ENCODE measurements at places on chromosomes 11 and 22. TPM values are rescaled to one million over a fixed set of nuclear protein-coding genes. Genes with fewer than 3 reads are reported as not detected.
A peak's percentile ranks its signal among the peaks of the same experiment; 100 is the strongest.

GRCh38 chr22:22099833-22100812, 117.5 kb upstream of the TOP3B start:
- peak; percentile 50 for DNase-seq

GRCh38 chr11:910044-910588, 494 bp downstream of the CHID1 start:
- DNase-seq: no peak

GRCh38 chr11:124884340-124884739, 13.3 kb downstream of the ROBO4 start:
- no peak for DNase-seq

DNA sequence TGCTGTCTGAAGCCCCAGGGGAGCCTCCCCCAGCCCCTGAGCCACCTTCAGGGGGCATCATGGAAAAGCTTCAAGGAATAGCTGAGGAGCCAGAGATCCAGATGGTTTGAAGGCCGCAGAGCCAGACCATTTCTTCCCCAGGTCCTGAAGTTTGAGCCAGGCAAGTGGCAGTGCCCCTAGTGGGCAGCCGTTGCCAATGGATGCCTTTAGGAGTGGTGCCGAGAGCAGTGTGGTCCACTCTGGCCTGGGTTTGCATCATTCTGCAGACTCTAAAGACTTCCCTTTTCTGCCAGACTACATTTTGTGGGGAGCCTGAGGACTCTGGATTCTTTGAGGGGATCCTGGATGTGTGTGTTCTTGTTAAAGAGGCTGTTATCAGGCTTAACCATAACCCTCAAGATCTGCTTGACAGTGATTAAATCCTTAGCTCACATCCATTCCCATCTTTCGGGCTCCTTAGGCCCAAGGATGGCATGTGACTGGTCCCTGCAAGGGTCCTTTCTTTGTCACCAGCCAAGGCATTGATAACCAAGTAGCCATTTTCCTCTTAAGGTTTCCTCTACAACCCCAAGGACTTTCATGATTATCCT, 13.1 kb downstream of the HINFP start:
- DNase-seq: peak; percentile 24

- DNase-seq: no peak
Observed at GRCh38 chr11:94650756-94651155, 83.6 kb downstream of the PIWIL4 start.

- no peak for DNase-seq
Observed at GRCh38 chr11:56396047-56396446, 16.4 kb upstream of the OR5AL1 start.

- peak; percentile 11 for DNase-seq
Observed at GRCh38 chr11:11813288-11813962, 28.3 kb upstream of the USP47 start.

- DNase-seq: peak; percentile 60
Observed at GRCh38 chr11:69915501-69916250, 96.5 kb upstream of the FGF3 start.

The INS gene
- not detected for total RNA-seq

GRCh38 chr11:79762279-79762921, 321.6 kb upstream of the TENM4 start:
- DNase-seq: no peak

DNA sequence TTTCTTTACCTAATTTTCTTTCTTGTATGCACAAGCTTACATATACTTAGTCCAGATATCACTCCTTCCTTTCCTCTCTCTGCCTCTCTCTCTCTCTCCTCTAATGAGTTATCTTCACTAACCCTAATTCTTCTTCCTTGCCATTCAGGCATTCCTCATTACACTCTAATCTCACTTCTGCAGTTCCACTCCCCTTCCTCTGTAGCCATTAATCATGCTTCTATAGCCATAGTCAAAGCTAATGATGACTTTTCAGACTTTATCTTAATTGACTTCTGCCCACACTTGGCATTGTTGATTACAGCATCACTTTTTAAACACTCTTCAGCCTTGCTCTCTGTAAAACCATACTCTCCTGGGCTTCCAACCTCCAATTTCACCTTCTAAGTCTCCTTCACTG, 35.3 kb upstream of the SC5D start:
- no peak for DNase-seq

The NLRP6 gene
- not detected for total RNA-seq

DNA sequence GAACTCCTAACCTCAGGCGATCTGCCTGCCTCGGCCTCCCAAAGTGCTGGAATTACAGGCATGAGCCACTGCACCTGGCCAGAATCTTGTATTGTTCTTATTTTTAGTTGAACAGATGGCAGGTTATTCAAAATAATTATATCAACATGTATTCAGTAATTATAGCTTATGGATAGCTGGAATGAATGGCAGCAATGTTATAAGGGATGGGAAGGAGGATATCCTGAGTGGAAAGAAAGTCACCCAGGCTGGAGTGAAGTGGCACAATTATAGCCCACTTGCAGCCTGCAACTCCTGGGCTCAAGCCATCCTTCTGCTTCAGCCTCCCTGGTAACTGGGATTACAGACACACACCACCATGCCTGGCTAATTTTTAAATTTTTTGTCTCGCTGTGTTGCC, 88.1 kb downstream of the MED15 start:
- no peak for DNase-seq

The TRIM48 gene
- total RNA-seq: not detected

The TMA7B gene
- not detected for total RNA-seq

DNA sequence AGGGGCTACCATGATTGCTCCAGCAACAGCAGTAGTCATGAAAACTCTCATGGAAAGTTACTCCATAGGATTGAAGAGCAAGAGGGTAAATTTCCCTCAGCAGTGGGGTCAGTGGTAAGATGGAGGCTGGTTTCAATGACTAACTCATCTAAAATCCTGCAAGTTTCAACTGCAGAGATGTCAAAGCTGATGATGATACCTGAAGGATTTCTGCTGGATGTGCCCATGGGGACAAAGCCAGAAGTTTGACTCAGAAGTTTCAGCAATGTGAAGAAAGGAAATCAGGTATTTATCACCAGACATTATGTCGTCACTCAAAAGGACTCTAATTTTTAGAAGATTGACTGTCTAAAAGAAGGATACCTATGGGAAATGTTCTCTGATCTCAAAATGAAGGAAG, 29.1 kb downstream of the RAB38 start:
- no peak for DNase-seq

DNA sequence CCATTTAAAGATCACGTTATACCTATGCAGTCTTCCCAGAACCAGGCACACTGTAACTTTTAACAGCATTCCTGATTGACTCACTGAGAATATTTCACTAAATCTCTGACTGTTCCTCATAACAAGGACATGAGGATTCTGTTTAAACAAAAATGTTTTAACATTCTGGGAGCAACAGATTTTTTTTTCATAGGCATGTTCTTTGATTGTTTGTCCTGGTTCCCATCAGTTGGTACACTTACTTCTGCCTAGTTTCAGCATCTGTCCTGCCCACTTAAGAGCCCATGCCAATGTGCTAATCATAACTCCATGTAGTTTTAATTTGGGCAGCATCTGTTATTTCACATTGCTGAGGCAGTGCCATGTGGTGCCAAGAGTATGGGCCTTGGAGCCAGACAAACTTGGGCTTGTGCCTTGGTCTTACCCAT, 138.5 kb upstream of the CTSC start:
- DNase-seq: no peak

DNA sequence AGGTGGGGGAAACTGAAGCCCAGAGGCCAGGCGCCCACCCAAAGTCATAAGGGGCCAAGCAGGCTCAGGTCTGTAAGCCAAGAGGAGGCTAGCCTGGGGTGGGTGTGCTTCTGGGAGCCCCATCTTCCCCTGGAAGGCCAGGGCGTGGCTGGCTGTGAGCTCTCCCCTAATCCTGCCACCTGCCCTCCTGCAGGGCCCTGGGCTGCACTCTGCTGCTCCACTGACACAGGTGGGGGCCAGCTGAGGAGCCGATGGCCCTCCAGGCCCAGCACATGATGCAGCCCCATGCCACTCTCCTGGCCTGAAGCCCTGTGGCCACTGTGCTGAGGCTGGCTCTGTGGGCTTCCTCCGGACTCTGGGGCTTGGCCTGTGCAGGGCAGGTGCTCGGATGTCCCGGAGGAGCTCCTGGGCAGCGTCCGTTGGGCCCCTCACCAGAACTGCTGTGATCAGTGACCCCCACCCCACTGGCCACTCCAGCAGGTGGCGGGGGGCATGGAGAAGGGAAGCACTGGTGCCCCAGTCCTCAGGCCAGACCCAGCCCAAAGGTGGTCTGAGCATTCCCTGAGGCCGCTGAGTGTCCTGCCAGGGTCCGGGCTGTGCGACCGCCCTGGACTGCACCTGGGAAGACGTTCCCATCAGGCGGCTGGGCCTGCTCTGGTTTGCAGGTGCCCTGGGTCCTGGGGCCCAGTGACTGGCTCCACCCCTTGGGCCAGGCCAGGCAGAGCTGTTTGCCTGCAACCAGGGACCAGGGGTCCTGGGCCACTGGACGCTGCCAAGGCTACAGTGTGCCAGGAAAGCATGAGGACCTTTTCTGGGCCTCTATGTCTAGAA, 8.5 kb downstream of the PIM3 start:
- no peak for DNase-seq

GRCh38 chr11:32109592-32109991, 18.7 kb downstream of the RCN1 start:
- no peak for DNase-seq

GRCh38 chr11:66883016-66883965, 26.4 kb downstream of the LRFN4 start:
- DNase-seq: peak; percentile 76

- no peak for DNase-seq
Observed at GRCh38 chr11:1522081-1522424, 35.5 kb upstream of the MOB2 start.

The BTG4 gene
- total RNA-seq: not detected

- DNase-seq: no peak
Observed at GRCh38 chr11:34546511-34547209, 33.1 kb upstream of the ELF5 start.

- no peak for DNase-seq
Observed at GRCh38 chr11:43268786-43269185, 43.0 kb upstream of the API5 start.

The KRTAP5-11 gene
- total RNA-seq: not detected

DNA sequence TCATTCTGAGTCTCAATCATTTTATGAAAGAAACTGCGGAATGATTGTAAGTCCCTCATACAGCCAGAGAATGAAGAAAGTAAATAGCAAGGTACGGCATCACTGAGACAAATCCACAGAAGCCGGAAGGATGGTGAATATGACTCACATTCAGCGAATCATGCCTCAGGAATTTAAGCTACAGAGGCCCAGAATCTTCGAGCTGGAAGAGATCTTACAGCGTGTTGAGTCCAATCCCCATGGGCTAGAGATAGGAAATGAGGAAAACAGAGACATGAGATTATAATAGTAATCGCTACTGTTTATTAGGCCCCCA, 173.2 kb downstream of the KIF18A start:
- DNase-seq: no peak

DNA sequence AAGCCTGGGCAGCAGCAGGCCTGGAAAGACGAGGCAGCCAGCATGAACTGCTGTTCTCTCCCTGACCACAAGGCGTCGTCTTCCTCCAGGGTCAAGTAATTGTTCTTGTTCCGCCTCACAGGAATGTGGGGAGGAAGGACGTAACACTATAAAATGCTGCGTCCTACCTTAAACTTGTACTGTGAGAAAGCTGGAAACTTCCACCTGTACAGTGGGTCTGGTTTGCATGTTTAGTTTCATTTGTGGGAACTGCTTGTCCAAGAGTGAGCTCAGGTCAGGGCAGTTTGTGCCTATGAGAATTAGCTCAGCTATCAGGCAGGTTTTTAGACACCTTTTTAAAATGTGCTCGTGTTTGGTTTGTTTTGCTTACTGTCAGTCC, 55.2 kb downstream of the PANX1 start:
- peak; percentile 77 for DNase-seq

DNA sequence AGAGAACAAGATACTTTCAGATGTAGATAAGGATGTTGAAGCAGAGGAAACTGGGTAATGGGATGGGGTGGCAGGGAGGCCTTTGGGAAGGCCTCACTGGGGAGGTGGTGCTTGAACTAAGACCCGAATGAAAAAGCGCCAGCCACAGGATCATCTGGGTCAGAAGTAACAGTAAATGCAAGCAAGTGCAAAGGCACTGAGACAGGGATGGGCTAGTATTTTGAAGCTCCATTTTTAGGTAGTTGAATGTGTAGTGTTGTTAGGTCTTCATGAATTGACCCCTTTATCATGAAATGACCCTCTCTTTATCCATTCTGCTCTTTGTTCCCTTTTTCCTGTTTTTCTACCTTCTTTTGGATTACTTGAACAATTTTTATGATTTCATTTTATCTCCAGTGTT, 6.2 kb upstream of the PACS1 start:
- DNase-seq: no peak

DNA sequence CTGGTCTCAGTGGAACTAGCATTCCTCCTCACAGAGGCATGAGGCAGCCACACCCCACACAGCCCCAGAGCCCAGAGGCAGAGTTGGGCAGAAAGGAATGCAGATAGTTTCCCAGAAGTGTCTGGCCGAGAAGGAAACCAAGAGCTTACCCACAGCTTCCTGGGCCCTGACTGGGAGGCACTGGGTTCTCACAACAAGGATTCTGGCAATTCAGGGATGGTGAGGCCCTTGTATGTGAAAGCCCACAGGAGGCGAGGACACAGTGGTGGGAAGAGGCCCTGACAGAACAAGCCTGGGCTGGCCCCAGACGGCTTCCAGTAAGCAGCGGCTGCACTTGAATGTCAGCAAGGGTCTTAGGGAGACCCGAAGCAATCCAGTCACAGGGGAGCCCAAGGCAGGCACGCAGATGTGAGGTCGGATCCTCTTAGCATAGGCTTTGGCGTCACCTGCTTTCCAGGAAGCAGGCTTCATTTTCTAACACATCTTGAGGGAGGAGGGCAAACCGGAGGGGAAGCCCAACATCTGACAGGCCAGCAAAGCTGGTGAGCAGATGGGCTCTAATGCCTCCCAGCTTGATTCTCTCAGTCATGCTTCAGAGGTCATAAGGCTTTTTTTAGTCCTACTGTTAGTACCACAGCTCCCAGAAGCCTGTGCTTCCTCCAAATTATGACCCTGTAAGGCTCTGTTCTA, 78.3 kb upstream of the AKIP1 start:
- no peak for DNase-seq

The GDPD4 gene
- not detected for total RNA-seq

DNA sequence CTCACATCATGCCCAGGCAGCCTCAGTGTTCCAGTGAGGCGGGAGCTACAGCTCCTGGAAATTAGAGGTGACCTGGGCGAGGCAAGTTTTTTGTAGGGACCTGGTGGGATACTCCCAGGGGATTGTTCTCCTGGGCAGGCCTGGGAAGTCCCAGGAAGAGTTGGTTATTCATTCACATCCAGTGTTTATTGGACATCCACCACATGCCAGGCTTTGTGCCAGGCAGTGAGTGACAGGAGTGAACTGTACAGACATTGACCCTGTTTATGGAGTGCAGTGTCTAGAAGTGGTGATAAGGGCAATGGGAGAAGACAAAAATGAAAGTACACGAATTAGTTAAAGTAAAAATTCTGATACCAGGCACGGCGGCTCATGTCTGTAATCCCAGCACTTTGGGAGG, 29.4 kb downstream of the YWHAH start:
- DNase-seq: no peak

The PANX3 gene
- not detected for total RNA-seq

The NEFH gene
- 0.22 TPM for total RNA-seq

The STK33 gene
- total RNA-seq: 0.65 TPM

GRCh38 chr22:30680991-30681770, 13.5 kb upstream of the OSBP2 start:
- no peak for DNase-seq

The AIFM3 gene
- not detected for total RNA-seq

The TEX54 gene
- total RNA-seq: not detected

The TUB gene
- 0.65 TPM for total RNA-seq

The RAB1B gene
- 64.1 TPM for total RNA-seq

The COMMD9 gene
- total RNA-seq: 12.5 TPM

The FOLR1 gene
- total RNA-seq: not detected

The APOL3 gene
- 95.7 TPM for total RNA-seq
